NCI-H748 treated with DMSO at 0.1 percent for 48 hours (cell line): ENCODE measurements at places on chromosomes 11 and 22.

DNA sequence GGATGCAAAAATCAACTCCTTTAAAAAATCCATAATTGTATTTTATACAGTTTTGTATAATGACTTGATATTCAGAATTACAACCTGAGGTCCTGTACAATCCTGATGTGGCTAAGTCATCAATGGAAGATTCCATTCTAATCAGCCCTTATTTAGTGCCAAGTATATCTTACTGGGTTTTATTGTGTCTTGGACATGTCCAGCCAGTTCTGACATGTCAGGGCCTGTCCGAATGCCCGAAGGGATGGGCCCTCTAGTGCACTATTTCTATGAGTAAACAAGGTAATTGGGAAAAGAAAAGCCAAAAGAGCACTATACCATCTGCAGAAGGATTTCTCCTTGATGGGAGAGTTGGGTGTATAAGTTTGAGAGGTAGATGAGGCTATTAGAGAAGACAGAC lies 412.9 kb downstream of the METTL15 start:
- DNase-seq = no peak

DNA sequence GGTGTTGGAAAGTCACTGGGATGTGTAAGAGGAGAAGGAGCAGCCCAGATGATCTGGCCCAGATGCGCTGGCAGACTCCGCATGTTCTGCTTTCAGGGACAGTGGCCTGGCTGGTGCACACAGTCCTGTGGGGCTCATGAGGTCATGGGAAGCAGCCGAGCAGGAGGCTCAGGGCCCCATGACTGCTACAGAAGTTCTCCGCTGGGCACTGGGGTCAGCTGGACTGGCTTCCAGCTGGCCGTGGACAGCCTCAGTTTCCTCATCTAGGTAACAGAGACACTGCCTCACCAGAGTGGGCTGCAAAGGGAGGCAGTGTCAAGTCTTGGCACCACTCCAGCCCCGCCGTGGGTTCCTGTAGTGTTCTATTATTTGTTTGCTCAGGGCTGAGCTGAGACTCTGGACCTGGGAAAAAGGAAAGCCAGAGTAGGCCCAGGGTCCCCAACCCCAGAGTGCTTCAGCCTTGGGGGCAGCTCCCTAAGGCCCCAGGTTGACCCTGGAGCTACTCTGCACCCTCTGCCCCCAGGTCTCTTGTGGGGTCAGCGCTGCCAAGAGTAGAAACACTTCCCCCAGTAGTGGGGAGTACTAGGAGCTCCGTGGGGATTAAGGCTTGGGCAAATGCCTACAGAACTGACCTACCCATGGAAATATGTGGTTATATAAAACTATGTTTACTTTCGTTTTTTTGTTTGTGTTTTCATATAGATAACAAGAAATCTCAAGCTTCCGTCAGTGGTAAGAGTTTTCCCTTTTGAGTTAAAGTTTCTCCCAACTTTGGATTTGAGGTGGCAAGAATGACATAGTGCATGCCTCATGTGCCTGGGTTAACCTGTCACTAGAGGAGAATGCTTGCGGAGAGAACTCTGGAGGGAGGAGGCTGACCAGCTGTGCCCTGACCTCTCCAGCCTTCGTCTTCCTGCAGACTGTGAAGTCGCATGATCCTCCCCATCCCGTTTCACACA lies 45.3 kb downstream of the MED15 start:
- no peak for DNase-seq

DNA sequence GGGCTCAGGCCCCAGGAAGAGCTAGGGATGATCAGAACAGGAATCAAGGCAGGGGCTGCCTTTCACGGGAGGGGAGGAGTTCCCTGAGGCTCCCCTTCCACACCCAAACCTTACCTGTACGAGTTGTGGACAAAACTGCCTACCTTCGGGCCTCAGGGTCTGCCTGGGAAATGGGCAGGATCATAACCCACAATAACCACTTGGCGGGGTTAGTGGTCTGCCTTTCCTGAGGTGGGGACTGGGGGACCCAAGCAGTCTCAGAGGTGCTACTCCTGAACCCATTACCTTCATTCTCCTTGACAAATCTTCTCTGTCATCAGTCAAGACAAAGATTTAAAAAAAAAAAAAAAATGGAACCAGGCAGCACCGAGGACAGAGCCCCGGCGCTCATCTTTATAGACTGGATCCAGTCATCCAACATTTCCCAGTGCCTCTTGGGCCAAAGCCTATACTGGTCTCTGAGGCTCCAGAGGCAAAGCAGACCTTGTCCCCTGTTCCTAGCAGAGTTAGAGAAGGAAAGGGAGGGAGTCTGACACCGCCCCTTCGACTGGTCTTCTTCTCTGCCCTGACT lies 14.2 kb downstream of the P2RY6 start:
- no peak for DNase-seq

GRCh38 chr11:95445746-95446333 lies 214.8 kb upstream of the SESN3 start:
- no peak for DNase-seq

GRCh38 chr22:44554411-44554810 lies 56.4 kb upstream of the RTL6 start:
- no peak for DNase-seq

GRCh38 chr22:31253949-31254348 lies 38.3 kb downstream of the PIK3IP1 start:
- no peak for DNase-seq

DNA sequence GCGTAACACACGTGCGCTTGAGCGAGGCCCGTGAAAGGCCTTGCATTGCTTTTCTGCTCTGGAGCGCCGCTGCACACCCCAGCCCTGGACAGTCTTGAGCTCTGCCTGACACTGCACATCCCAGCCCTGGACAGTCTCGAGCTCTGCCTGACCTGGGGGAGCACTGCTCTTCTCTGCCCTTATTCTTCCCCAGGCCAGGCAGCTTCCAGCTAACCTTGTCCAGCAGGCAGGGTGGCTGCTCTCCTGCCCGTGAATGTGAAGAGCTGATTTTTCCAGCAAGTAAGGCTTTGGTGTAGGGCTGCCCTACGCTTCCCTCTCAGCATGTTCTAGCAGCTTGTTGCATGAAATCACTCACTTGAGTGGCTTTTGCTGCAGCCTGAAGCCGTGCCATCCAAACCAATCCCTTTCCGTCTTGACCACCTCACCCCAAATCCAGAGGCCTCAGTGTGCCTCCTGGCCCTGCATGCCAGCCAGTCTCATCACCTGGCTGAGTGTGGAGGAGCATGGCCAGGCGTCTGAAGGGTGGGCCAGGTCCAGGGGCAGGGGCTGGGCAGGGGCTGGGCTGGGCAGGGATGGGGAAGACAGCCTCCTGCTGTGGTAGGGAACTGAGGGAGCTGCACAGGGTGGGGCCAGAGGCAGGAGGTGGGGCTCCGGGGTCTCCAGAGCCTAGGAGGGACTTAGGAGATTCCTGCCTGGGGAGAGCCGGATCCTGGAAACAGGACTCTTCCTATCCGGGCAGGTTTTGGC lies 89.5 kb upstream of the B3GAT1 start:
- no peak for DNase-seq

- DNase-seq = no peak
Observed at GRCh38 chr11:59794417-59794816, 16.2 kb downstream of the MRPL16 start.

DNA sequence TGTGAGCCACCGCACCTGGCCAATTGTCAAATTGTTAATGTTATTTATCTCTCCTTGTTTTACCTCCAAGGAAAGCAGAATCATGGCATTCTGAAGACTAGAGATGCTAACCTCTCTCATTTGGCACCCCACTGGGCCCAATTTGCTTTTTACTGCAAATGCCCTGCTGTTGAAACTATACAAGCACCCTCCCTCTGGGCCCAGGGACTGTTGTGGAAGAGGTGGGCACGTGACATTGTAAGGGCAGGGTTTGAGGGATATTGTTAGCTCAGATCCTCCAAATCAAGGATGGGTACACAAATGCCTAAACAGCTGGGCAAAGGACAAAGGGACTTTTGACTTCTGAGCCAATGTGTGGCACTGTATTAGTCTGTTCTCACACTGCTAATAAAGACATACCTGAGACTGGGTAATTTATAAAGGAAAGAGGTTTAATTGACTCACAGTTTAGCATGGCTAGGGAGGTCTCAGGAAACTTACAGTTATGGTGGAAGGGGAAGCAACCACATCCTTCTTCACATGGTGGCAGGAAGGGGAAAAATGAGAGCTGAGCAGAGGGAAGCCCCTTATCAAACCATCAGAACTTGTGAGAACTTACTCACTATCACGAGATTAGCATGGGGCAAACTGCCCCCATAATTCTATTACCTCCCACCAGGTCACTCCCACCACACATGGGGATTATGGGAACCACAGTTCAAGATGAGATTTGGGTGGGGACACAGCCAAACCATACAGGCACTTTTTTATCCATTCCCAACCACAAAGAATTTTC lies 6.5 kb upstream of the ALDH3B2 start:
- DNase-seq = no peak

GRCh38 chr11:96062134-96062533 lies 138.2 kb upstream of the MTMR2 start:
- DNase-seq = no peak

- no peak for DNase-seq
Observed at GRCh38 chr22:22246706-22247105, 2.1 kb downstream of the VPREB1 start.

DNA sequence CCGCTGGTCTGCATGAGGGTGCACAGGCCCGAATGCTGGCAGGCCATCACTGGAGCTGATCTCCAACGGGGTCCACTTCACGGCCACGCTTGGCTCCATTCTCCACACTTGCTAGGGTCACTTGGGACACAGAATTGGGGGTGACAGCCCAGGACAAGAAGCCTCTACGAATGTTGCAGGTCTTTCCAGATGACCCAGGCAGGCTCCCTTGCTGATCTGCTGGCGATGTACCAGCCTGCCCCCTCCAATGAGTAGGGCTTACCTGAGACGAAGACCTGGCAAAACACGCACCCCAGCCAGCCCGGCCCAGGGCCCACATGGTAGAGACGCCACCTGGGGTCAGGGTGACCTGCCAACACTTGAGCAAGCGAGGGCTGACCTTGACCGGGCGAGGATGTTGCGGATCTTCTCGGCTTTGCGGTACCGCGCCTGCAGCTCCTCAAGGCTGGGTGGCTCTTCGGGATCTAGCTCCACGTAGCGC lies 44.9 kb downstream of the C11orf58 start:
- DNase-seq = no peak

DNA sequence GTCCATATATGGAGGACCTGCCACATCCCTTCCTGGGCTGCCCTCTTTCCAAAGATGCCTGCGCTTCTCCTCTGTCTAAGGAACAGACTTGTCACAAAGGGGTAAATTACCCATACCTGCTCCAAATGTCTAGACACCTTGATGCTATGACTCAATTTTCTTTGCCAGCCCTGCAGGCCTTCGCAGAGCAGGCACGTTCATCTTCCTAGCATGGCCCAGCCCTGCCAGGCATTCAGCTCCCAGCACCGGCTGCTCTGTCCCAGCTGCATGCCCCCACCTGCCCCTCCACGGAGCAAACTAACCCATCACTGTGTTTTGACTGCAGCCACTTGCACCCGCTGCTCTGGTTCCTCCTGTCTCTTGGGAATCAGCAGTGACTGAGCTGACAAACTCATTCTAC lies 526.1 kb downstream of the MIAT start:
- DNase-seq = no peak

DNA sequence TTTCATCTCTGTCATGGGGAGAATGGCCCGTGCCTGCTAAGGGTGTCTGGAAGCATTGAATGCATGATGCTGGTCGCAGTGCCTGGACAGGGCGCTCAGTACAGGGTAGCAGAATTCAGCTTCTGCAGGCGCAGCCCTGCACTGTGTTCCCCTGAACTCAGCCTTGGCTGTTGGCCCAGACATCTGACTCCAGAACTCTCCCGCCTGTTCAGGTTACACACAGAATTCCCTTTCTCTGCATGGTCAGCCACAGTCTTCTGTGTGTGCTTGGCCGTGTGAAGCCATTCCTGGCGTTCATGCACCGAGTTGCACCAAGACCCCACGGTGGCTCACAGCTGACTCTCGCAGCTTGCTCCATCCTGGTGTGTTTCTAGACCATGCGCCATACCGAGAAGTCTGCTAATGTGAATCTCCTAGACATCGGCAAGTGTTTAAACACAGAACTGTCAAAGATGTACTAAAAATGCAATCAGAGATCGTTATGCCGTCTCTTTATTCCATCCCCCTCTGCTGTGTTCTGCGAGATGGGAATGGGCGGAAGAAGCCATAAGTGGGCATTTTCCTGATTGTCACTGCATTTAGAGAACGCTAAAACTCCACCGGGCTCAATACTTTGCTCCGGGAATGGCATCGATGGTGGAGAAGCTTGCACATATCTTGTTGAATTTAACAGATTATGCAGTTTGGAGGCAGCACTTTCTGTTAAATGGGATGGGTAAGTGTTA lies 55.6 kb downstream of the MPPED1 start:
- DNase-seq = no peak

- DNase-seq = no peak
Observed at GRCh38 chr11:11416917-11417316, 63.9 kb upstream of the CSNK2A3 start.
